CD4-positive, alpha-beta T cell treated with Interferon gamma for 1 hour (primary cell): ENCODE measurements at places on chromosomes 1 and 21.

GRCh38 chr1:246750752-246751151 lies 26.5 kb downstream of the SCCPDH start:
- DNase-seq: no peak

DNA sequence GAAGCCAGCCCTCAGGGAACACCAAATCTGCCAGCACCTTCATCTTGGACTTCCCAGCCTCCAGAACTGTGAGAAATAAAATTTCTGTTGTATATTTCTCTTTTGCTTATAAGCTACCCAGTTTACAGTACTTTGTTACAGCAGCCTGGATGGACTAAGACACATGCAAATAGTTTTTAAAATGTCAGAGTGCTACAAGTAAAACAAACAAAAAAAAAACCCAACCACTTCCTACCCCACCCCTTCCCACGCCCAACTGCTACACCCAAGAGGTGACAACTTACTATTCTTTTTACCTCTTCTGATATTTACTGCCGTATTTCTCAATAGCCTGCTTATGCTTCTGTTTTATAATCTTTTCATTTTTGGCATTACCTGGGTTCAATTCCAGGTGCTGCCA lies 8.6 kb upstream of the SPSB1 start:
- DNase-seq: no peak

DNA sequence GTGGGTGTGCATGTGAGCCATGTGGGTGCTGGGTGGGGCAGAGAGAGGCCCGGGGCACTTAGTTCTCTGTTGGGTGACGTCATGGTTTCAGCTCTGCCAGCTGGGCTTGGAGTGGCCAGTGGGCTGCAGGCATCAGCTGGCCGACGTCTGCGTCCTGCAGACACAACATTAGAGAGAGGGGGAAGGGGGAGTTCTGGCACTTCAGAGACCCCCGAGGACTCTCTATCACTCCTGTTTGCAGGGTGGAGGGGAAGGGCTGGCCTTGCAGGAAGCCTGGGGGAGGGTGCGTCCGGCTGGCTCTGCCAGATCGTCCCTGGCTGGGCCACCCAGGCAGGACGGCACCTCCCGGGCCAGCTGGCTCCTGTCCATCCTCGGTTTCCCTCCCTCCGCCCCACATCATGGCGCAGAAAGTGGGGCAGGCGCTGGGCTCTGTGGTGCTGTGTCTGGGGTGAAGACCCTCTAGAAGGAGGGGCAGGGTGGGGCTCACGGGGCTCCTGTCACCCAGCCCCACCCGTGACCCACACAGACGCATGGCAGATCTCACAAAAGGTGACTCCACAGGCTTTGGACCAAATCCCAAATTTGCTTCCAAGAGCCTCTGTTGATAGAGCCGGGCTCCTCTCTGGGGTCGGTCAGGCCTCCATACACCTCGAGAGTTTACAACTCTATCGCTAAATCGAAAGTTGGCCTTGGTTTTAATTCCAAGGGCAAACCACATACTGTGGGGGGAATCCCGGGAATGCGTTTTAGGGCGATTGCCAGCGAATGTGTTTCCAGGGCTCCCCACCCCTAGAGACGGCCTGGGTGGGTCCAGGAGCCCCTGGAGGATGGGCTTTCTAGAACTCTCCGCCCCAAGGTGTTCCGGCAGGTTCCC lies 73.4 kb upstream of the TTC34 start:
- no peak for DNase-seq

DNA sequence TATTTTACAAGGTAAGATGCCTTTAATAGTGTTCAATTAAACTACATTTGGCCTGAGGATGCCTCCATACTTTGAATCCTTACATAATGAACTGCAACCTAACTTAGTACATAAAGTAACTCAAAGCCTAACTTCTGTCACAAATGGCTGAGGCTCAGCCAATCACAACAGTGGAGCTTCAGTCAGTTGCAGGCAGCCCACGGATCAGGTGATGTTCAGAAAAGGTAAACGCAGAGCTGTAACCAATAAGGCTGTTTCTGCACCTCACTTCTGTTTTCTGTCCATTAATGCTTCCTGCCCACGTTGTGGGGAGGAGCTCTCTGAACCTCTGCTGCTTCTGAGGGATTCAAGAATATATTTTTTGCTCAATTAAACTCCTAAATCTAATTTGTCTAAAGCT lies 94.8 kb upstream of the KIAA0040 start:
- peak; percentile 31 for DNase-seq

DNA sequence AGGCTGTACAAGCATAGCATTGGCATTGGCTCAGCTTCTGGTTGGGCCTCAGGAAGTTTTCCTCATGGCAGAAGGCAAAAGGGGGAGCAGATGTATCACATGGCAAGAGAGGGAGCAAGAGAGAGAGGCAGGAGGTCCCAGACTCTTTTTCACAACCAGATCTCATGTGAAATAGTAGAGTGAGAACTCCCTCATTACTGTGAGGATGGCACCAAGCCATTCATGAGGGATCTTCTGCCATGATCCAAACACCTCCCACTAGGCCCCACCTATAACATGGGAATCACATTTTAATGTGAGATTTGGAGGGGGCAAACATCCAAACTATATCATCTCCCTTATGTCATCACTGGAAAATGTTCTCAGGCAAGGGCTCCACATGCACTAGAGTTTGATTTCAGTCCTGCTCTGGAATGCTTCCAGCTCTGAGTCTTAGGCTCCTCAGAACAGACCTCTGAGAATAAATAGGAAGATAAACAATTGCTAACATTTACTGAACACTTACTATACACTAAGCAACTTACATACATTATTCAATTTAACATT lies 39.4 kb upstream of the VTCN1 start:
- no peak for DNase-seq
